ENCODE measurements at places on chromosomes 5 and 9.
A peak's percentile ranks its signal among the peaks of the same experiment; 100 is the strongest.

DNA sequence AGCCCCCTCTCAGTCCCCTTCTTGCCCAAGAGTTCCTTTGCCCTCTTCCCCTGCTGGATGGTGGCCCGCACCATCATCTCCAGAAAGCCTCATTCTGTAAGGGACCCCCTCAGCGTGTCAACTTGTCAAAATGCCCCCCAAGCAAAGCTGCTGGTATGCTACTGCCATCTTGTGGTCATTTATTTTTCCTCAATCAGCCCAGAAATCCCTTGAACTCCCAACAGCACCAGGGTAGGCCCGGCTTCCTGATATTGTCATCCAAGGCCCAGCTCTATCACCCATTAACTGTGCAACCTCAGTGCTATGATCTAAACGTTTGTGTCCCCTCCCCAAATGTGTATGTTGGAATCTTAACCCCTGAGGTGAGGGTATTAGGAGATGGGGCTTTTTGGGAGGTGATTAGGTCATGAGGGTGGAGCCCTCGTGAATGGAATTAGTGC lies 53.2 kb upstream of the FBXW11 start:
- DNase-seq = peak; percentile 10

DNA sequence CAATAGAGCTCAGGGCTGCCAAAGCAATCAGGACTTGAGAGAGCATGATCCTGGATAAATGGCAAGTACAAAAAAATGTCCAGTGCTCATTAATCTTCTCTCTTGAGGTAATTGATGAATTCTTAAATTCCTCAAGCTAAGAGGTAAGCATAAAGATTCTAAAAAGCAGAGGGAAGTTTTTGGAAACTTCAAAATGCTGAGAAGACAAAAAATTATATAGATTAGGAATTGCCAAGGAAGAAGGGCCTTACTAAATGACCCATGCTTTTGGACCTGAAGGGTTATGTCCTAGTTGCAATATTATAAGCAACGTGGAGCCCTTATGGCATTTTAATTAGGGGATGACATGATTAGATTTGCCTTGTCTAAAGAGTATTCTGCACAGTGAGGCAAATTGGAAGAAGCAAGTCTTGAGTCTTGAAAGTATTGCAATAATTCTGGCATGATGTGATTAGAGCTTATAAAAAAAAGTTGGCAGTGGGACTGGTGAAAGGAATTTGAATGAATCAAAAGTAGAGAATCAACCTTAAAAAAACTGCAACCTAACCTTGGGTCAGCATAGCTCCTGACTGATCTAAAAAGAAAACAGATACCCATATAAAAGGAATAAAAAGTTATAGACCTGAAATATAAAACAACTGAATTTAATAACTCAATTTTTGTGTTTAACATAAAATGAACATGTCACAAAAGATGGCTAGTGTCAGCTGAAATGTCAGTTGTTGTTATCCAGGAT lies 323.8 kb upstream of the ARRDC3 start:
- DNase-seq = no peak

DNA sequence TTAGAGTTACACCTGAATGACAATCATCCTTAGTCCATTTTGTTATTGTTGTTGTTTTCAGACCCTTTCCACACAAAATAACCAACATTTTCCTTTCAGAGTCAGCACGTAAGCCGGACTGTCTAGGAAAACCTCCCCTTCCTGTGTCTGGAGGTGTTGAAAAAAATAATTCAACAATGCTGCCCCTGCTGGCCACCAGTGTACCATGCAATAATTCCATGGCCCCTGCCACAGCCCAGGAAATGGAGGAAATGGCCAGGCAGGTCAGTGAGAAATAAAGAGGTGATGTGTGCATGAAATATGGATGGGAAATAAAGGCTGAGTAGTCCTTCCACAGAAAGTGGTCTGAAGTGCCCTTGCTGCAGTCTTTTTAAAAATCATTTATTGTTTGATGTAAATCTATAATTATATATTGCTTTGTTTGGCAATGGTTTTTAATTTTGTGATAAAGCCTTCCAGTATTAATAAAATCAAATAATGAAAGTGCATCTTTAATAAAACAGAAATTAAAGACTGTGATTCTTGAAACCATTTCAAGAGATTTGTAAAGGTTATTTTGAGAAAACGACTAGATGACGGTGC lies 152.8 kb upstream of the PAPPA start:
- peak; percentile 0 for DNase-seq

GRCh38 chr9:78746010-78746409 lies 449.1 kb downstream of the PSAT1 start:
- no peak for DNase-seq

DNA sequence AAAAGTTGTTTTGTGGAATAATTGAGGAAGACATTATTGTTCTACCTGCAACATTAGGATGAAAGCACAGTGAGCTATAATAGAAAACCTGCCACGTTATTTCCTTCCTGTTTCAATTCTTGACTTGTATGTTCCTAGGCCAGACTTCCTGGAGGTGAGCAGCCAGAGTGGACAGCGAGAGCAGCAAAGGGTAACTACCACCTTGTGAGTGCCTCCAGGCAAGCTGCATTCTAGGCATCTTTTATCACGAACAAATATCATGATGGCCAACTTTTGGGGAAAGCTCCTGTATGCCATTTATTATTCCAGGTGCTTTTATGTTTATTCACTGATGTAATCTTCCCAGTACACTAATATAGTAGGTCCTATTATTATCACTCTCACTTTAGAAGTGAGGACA lies 34.0 kb upstream of the ZSWIM6 start:
- no peak for DNase-seq

DNA sequence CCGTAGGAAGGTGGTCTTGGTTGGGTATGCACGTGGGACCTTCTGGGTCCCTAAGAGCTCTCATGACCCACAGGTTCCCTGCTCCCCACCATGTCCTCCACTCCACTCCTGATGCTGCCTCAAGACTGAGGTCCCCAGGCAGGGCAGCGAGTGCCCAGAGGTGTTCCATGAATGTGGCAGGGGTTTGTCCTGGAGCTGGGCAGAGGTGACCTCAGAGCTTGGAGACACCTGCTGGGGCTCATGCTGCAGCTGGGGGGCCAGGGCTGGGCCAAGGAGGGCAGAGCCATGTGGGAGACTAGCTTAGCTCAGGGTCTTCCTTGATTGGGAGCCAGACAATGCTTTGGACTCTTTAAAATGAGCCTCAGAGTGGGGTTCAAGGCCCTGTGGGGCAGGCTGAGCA lies 74.0 kb upstream of the PITX1 start:
- no peak for DNase-seq

- DNase-seq = no peak
Measured at GRCh38 chr5:60836131-60836530, 7.9 kb downstream of the ELOVL7 start.

- no peak for DNase-seq
Measured at GRCh38 chr9:133684121-133684935, 48.2 kb downstream of the DBH start.

GRCh38 chr5:91366551-91366950 lies 16.6 kb downstream of the ARRDC3 start:
- DNase-seq = no peak

GRCh38 chr9:75979362-75979761 lies 88.9 kb downstream of the PCSK5 start:
- DNase-seq = no peak
